ENCODE measurements at places on chromosomes 16 and 17.

- no peak for DNase-seq
Observed at GRCh38 chr17:48543854-48544348, 1.0 kb downstream of the HOXB2 start.

DNA sequence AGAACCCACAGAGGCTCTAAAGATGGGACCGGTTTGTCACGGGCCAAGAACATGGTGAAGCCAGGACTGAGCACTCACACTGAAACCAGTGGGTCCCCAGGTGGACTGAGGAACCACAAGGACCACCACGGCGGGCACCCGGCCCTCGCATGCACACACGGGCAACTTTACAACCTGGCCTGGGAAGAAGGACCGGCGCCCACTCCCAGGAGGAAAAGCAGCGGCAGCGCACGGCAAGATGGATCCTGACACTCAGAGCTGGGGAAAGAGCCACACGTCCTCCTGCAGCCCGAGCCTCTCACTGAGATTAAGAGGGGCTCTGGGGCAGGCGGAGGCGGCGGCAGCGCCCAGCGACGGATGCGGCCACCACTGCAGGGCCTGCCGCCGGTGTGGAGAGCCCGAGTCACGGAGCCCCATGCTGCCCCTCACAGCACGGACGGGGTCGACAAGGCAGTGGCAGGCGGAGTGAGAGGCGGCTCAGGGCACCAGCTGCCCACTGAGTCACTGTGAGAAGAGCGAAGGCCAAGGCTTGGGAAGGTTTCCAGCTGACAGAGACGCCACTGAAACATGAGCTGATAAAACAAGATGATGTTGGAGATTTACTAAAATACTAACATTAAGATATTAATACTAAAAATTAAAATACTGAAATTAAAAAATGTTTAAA is 118.3 kb downstream of the ANKRD11 start:
- DNase-seq = no peak

DNA sequence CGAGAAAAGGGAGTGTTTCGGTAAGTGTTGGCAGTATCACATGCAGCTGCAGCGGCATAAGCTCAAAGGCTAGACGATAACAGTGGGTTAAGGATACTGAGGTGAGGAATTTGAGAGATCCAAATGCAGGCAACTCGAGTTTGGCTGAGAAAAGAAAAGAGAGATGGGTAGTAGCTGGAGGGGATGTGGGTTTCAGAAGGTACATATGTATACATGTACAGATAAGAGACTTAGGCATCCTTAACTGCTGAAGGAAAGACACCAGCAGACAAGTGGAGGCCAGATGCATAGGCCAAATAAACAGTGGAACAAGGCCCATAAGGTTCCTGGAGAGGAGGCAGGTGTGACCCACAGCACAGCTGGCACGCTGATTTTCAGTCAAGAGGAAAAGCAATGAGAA is 86.6 kb upstream of the NETO2 start:
- peak; percentile 21 for DNase-seq

- no peak for DNase-seq
Observed at GRCh38 chr17:59425085-59425931, 93.9 kb downstream of the YPEL2 start.

GRCh38 chr16:76118344-76118743 is 158.9 kb upstream of the CNTNAP4 start:
- no peak for DNase-seq

DNA sequence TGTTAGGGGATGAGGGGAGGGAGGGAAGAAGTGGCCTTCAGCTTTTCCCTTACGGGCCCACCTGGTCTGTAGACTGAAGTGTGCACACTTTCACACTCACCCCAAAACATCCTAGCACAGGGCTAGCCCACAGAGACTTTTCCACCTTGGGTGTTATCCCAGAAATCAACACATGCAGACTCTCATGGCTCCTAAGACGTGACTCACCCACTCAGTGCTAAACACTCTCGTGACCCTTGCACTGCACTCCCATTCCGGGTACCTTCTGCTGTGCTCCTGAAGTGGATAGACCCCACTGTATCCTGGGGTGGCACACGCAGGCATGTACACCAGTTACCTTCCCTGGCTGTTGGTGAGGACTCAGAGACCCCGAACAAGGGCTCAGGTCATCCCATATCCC is 23.0 kb upstream of the ABCC3 start:
- no peak for DNase-seq

DNA sequence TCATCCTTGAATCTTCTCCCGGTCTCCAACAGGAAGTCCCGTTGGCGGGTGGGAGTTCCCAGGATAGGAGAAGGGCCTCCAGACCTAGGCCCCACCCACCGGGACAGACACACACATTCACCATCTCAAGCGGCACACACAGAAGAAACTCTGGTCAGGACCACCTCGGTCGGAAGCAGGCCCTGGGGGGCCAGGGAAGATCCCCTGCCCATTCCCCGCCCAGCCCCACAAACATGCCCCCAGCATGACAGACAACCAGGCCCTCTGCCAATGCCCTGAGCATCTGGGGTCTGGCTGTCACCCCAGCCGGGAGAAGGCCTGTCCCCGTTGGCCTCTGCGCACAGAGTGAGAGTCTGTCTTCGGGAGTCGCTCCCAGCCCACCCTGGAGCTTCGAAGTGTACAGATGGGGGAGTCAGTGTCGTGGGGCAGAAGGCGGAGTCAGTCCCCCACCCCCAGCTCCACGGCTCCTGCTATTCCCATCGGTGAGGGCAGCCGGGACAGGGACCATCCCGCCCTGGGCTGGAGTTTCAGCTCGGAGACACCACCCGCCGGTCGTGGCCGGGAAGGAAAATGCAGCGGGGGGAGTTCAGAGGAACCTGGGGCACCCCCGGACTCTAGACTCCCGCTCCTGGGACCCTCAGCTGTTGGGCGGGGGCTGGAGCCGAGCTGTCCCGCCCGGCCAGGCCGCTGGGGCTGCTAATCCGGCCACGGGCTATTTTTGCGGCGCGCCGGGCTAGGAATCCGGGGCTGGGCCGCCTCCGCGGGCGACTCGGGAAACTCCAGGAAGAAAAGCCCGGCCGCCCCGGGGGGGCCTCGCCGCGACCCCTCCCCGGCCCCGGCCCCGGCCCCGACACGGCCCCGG is 660 bp downstream of the RHBDF1 start:
- no peak for DNase-seq

DNA sequence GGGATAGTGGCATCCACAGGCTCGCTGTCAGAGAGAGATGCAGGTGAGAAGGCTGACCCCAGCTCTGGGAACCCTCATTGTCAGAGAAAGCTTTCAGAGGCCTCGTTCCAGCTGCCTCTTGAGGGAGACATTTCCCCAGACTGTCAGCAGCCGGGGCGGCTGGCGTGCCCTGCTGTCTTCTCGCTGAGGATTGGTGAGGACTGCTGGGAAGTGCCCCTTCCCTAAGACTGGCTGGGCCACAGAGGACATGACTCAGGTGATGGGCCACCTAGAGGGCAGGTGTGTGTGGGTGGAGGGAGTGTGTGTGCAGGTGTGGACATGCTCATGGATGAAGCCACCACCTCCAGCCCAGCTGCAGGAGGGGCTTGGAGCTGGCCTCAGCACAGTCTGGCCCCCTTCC is 25.3 kb downstream of the SPACA3 start:
- no peak for DNase-seq

- DNase-seq = no peak
Observed at GRCh38 chr16:25893332-25893731, 201.6 kb downstream of the HS3ST4 start.

DNA sequence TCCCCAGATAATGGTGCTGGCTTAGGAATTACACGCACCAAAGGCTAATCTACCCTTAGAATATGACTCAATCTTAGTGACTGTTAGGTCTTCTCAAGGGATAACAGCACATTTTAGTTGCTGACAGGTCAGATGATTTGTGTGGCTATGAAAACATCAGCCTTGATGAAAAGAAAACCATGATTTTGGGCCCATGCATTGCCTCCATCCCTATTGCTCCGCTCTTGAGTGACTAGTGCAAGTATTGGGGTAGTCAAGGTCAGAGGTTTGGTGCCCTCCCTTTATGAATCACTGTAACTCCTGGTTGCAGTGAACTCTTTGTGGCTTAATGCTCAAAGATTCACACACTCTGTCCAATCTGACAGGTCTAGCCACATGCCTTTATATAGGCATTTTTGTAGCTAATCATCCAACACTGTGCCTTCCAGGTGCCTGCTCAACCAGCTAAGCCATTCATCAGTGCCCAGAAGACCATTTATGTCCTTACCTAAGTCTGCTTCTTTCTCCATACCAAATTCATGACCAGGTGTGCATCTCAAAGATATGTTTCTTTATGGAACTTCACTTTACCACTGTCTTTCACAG is 251.6 kb downstream of the KCNJ2 start:
- DNase-seq = no peak

- DNase-seq = no peak
Observed at GRCh38 chr17:17685775-17686291, 4.6 kb downstream of the RAI1 start.

GRCh38 chr17:29918922-29919856 is 10.8 kb downstream of the SSH2 start:
- DNase-seq = no peak
